ENCODE measurements at places on chromosomes 4 and X.
A peak's percentile ranks its signal among the peaks of the same experiment; 100 is the strongest.

- no peak overlapping the region for H3K27ac ChIP-seq
- H3K4me1 ChIP-seq = no peaks in the 10 kb centered on the region
- H3K27me3 ChIP-seq = peaks cover 10% of the 10 kb centered on the region
- no peaks in the 10 kb centered on the region for H3K36me3 ChIP-seq
- H3K4me3 ChIP-seq = peak overlapping the region; percentile 42
- DNase-seq = peak; percentile 54
These were observed 4.2 kb upstream of the LEF1 start for GRCh38 chr4:108172753-108173598.

- no peaks in the 10 kb centered on the region for H3K4me1 ChIP-seq
- no peak overlapping the region for H3K4me3 ChIP-seq
- H3K27me3 ChIP-seq = no peaks in the 10 kb centered on the region
- no peaks in the 10 kb centered on the region for H3K36me3 ChIP-seq
- no peak overlapping the region for H3K27ac ChIP-seq
These were observed 88.0 kb downstream of the ATP11C start for GRCh38 chrX:139844884-139845283.

DNA sequence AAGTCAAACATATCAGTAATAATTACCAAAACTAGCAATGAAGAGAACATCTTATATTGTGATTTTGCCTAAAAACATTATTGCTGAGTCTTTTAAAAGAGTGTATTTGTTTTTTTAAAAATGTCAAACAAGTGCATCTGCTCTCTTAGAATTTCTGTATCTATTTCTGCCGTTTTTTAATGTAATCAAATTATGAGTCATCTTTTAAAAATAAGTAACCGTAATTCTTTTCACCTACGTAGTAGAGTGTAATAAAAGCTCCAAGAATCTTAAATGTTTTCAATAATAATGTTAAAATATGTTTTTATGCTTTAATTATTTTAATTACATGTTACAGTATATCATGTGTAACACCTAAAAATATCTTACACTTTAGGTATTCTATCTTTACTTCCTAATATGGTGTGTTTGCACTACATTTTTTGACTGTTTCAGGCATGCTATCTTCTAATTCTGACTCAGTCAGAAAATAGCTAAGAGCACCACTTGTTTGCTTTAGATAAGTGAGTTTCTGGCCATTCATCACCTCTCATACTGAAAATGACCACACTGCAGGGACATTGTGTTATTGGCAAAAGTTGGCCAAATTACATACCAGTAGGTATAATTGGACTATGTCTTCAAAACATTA, 368.5 kb downstream of the PCDH7 start:
- no peak overlapping the region for H3K27ac ChIP-seq
- H3K27me3 ChIP-seq = no peaks in the 10 kb centered on the region
- no peak for DNase-seq
- H3K36me3 ChIP-seq = no peaks in the 10 kb centered on the region
- H3K4me1 ChIP-seq = no peaks in the 10 kb centered on the region

GRCh38 chr4:70892086-70892769, 9.9 kb upstream of the MOB1B start:
- no peak overlapping the region for H3K4me3 ChIP-seq
- no peaks in the 10 kb centered on the region for H3K36me3 ChIP-seq
- no peak for DNase-seq
- no peak overlapping the region for H3K27ac ChIP-seq
- no peaks in the 10 kb centered on the region for H3K27me3 ChIP-seq

DNA sequence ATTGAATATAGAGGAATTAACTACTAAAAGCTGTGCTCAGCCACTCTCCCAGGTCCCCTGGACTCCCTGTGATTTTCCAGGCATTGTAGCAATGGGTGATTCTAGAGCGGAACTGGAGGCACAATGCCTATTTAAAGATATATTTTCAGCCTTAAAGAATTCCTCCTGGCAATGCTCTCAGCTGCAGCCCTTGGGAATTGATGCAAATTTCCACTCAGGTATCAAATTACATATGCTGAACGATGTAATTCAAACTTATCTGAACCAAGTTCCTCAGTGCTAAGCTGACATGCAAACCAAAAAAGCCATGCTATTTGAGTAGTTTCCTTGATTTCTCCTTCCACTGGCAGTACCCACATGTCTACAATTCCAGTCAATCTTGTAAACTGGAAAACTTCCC, 86.3 kb upstream of the GABRA3 start:
- DNase-seq = no peak
- no peak overlapping the region for H3K4me3 ChIP-seq
- no peaks in the 10 kb centered on the region for H3K27me3 ChIP-seq
- no peak overlapping the region for H3K27ac ChIP-seq

DNA sequence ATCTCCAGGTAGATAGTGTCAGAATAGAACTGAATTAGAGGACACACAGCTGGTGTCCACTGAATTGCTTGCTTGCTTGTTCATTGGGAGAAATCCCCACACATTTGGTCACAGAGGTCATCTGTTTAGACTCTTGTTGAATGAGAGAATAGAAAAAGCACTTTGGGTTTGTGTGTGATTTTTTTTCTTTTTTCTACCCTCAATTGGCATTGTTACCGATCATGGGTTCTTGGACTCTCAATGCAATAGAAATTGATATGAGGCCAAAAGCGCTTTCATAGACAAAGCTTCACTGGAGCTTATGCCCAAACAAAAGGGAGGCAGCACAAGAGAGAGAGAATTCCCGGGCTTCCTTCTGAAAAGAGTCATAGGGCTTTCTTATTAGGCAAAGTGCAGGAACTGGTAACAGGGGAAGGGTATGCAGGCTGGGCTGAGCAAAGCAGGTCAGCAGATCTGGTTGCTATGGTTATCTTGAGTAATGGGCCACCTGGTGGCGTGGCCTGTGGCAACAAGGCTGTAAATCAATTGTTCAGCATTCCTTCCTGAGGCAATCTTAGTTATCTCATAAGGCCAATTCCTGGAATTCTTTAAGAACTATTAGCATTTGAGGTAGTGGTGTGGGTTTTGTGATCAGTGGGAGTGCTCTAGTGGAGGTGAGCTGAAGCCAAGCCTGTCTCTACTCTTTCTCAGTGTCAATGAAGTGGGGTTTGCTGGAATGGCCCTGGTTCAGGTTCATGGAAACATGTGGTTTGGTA, 5.3 kb upstream of the GPR82 start:
- H3K27ac ChIP-seq = no peak overlapping the region
- H3K36me3 ChIP-seq = no peaks in the 10 kb centered on the region

DNA sequence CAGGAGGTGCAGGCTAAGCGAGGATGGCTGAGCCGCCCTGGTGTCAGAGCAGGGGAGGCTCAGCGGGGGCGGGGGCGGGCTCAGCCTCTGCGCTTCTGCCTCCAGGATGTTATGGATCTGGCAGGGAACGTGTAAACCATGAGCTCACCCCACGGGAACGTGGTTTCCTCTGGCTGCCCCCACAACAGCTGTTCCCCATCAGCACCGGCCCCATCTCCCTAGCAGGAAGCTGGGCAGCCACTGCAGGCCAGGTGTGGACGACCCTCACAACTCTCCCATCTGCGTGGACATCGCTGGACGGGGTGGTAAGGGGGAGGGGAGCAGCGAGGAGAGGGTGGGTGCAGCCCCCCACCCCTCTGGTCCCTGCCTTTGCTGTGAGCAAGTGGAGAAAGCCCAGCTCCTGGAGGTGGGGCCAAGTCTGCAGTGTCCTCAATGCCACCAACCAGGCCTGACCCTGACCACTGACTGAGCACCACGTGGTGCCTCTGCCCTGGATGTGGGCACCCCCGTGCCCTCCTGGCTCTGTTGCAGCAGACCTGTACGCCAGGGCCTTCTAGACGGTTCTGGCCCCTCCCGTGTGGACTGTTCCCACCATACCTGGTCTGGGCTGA, 28.1 kb upstream of the SPON2 start:
- no peaks in the 10 kb centered on the region for H3K36me3 ChIP-seq
- peaks cover 18% of the 10 kb centered on the region for H3K4me1 ChIP-seq
- peak overlapping the region; percentile 9 for H3K4me3 ChIP-seq
- H3K27me3 ChIP-seq = no peaks in the 10 kb centered on the region
- H3K27ac ChIP-seq = peak overlapping the region; percentile 37

DNA sequence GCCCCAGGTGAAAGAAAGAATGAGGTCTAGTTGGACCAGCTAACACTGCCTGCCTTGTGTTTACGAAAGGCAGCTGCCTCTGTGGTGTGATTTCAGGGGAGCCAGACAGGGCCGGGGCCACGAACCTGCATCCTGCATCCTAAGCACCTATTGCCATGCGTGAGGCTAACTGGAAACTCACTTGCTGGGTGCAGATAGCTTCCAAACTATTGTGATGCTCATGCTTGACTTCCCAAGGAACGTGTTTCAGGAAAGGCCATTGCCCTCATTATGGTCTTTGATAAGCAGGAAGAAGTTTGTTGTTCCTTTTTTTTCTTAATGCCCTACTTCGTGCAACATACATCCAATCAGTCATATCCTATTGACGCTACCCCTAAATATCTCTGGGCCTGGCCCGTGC, 2.3 kb upstream of the IRF2 start:
- H3K4me1 ChIP-seq = peaks cover 37% of the 10 kb centered on the region
- peak overlapping the region; percentile 24 for H3K27ac ChIP-seq
- peak overlapping the region; percentile 1 for H3K4me3 ChIP-seq
- no peaks in the 10 kb centered on the region for H3K27me3 ChIP-seq

DNA sequence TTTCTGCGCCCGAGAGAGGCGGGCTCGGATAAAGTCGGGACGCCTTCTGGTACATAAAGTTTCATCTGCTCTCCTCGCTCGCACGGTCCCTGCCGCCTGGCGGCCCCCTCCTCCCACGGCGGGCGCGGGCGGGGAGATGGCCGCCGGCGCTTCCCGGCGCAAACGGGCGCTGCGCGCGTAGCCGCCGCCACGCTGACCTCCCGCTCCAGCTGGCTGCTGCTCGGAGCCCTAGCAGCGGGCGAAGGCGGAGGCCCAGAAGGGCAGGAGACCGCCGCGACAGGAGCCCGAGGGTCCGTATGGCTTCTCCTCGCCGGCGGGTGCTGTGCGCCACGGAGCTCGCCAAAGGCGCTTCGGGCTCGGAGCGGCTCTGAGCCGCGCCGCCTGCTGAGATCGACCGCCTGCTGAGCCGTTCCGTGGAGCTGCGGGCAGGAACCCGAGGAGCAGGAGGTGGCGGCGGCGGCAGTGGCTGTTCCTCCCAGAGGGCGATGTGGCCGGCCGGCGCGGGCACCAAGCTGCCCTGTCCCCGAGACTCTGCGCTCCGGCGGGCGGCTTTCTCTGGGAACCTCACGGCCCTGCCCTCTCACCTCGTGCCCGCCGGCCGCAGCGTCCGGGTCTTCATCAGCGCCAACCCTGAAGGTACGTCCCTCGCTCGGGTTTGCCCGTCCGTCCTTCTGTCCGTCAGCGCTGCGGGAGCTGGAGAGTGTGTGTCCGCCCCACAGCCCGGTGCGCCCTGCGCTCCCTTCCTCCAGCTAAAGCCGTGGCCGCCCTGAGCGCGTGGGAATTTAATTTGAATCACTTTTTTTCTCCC, at the start of gene NWD2:
TSS of gene NWD2 (plus strand) at position 161 of the 808 bp plus-strand sequence. CDS start at position 486, 325 bp downstream.
- no peaks in the 10 kb centered on the region for H3K36me3 ChIP-seq
- H3K4me3 ChIP-seq = peak within 1 kb of the TSS; percentile 14
- no peaks in the 10 kb centered on the region for H3K4me1 ChIP-seq
- no peak within 1 kb of the TSS for H3K27ac ChIP-seq

DNA sequence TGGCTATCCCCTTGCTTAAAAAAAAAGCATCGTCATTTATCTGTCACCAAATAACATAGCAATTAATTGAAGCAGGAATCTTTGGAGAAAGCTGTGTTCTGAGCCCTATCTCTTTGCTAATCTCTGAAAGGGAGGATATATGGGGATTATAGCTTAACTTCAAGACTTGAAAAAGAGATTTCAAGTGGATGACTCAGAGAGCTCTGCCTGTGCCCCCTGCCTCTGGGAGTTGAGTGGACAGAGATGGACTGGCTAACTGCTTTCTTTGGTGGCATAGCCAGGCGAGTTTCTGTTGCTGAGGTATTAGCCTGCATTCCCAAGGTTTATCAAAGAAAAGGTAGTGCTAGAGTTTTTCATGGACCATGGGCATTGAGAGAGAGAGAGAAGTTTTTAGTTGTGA, 91.6 kb downstream of the DDIT4L start:
- no peak overlapping the region for H3K4me3 ChIP-seq
- no peaks in the 10 kb centered on the region for H3K27me3 ChIP-seq
- H3K27ac ChIP-seq = no peak overlapping the region
- DNase-seq = no peak

DNA sequence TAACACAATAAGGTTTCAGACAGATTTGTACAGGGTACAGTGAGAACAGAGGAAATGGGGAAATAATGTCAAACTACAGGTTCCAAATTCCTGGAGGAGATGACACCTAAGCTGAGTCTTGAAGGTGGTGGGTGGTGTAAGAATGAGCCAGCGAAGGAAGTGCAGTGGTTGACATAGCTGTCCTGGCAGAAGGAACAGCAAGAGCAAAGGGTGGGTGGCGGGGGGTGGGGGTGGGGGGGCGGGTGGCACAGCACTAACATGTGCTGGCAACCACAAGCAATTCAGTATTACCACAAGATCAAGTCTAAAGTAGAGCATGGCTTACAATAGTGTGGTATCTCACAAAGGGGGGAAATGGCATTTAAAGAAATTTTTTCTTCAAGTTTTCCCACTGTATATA, 13.1 kb upstream of the G3BP2 start:
- no peak overlapping the region for H3K4me3 ChIP-seq
- no peak overlapping the region for H3K27ac ChIP-seq
- H3K36me3 ChIP-seq = no peaks in the 10 kb centered on the region
- no peak for DNase-seq

GRCh38 chr4:40992472-40993295, 221.7 kb downstream of the APBB2 start:
- no peaks in the 10 kb centered on the region for H3K36me3 ChIP-seq
- H3K27me3 ChIP-seq = no peaks in the 10 kb centered on the region

GRCh38 chr4:39104255-39104654, 42.2 kb downstream of the KLHL5 start:
- no peaks in the 10 kb centered on the region for H3K4me1 ChIP-seq
- no peak overlapping the region for H3K27ac ChIP-seq
- DNase-seq = no peak
- H3K36me3 ChIP-seq = peaks cover 2% of the 10 kb centered on the region

GRCh38 chr4:133149932-133150471, 908 bp downstream of the PCDH10 start:
- no peak overlapping the region for H3K27ac ChIP-seq
- no peaks in the 10 kb centered on the region for H3K4me1 ChIP-seq
- no peaks in the 10 kb centered on the region for H3K36me3 ChIP-seq
- no peak for DNase-seq

GRCh38 chrX:53379747-53380146, 42.7 kb downstream of the SMC1A start:
- no peaks in the 10 kb centered on the region for H3K4me1 ChIP-seq
- no peak overlapping the region for H3K27ac ChIP-seq
- H3K27me3 ChIP-seq = no peaks in the 10 kb centered on the region
- DNase-seq = no peak
- peaks cover 48% of the 10 kb centered on the region for H3K36me3 ChIP-seq

DNA sequence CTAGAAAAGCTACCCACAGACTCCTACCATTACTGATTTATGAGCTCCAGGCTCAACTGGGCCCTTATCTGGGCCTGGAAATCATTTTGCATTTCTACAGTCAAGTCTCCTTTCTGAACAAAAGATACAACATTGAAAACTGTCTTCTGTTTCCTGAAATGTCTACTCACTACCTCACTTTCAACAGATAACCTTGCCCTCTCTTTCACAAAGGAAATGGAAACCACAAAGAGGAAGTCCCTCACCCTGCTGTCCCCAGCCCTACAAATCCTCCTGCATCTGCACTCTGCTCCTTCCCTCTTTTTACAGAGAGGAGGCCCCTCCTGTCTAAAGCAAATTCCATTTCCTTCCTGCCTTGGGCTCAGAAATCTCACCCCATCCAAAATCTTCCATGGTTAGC, 24.8 kb upstream of the CYBB start:
- H3K4me1 ChIP-seq = no peaks in the 10 kb centered on the region
- peaks cover 10% of the 10 kb centered on the region for H3K27me3 ChIP-seq
- no peak overlapping the region for H3K4me3 ChIP-seq
- no peak overlapping the region for H3K27ac ChIP-seq
- H3K36me3 ChIP-seq = no peaks in the 10 kb centered on the region

All from right lobe of liver (tissue), 6 donors.